ENCODE measurements at places on chromosomes 1 and 21.

- no peak for DNase-seq
Observed at GRCh38 chr1:221268295-221268694, 389.1 kb downstream of the HLX start.

GRCh38 chr1:221794079-221794670 lies 52.3 kb upstream of the DUSP10 start:
- DNase-seq, result no peak

DNA sequence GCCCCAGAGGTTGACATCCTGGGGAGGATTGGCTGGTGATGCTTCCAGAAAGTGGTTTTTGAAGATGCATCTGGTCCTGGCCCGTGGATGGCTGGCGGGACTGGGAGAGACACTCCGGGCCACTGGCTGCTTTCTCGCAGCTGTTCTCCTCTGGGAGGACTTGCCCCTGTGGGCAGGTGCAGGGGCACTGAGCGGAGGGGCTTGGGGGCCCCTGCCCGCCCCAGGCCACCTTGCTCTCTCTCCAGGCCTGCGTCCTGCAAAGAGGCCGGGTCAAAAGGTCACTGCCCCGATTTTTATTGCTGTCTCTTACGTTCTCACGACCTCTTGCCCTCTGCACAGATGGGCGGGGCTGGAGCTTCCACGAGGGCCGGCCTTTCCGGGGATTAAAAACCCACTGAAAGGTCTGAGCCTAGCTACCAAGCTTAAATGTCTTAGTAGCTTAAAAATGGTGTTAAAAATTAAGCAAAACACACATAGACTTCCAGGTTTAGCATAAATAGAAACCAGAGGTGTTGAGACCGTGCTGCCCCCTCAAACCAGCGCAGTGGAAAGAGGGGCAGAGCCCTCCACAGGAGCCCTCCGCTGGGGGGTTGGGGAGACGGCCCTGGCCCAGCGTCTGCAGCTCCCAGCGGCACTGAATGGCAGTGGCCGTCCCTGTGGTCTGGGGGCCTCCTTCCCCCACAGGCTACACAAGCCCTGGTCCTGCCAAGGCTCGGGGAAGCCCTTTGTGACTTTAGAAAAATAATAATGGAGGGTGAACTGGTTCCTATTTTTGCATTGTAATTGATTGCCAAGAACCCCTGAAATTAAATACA lies 43.9 kb downstream of the SKI start:
- no peak for DNase-seq

DNA sequence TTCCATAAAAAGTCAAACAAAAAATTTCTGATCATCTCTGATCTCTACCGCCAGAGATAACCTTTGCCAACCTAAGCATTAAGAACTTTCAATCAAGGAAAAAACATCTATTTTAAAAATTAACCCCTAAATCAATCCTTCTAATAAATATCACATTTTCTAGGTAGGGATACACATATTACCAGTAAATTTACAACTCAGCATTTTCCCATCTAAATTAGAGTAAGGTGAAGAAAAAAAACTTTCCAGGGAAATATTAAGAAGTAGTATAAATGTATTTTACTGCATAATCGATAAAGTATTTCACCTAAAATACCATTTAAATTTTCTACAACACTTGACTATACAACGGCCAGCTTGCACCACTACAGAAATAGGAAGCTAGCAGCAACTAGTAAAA lies 1.5 kb downstream of the STX6 start:
- no peak for DNase-seq
